C1 segment of cervical spinal cord (tissue), 14 donors: ENCODE measurements at places on chromosomes 5 and 9.

- peak; percentile 47 for DNase-seq
Observed at GRCh38 chr9:99057665-99058625, 47.0 kb upstream of the TGFBR1 start.

DNA sequence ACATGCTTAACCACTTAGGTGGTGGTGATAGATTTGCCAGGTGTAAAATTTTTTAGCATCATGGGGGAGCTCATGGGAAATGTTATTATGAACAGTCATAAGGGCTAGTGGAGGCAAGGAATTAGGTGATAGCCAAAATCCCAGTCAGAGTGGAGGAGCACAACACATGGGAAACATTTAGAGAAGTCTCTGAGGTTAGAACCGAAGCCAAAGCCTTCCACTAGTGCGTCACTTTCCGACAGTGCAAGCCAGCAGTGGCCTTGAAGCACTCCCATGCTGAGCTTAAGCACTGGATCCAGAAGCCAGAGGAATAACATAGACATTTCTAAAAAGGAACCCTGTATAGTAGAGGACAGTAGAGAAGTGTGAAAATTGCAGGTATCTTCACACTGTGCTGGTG lies 101.5 kb upstream of the SNX2 start:
- DNase-seq, result no peak

DNA sequence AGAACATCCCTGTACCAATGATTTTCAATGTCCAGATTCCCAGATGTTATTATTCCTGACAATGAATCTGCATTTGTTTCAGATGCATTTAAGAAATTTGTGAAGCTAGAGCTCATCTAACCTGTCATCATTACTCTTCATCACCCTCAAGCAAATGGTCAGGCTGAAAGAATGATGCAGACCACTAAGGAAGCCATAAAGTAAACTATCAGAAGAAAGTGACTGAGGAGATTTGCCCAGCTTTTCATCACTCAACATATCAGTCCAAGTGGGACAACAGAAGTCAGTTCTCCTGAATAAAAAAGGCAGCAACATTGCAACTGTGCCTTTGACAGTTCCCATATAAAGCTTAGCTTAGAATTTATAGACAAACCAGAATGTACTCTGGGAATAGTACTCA lies 419.9 kb downstream of the PDE4D start:
- DNase-seq, result no peak

DNA sequence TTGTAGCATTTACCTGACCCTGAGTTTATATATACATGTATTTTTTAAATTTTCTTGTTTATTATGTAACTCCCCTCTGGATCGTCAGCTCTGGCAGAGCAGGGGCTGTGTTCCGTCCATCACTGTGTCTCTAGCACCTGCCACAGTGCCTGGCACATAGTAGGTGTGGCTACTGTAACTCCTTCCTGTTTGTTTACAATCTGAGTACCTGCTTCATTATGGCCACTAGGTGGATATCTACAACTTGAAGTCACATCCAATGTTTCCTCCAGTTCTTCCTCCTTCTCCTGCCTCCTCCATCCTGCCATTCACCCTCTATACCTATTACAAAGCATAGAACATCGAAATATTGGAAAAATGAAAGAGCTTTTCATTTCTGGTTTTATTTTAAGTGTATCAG lies 14.2 kb upstream of the PPP1R2B start:
- no peak for DNase-seq

- peak; percentile 36 for DNase-seq
Observed at GRCh38 chr5:146878476-146879172, at the start of gene PPP2R2B. PPP2R2B (minus strand) TSS chr5:146878757.

DNA sequence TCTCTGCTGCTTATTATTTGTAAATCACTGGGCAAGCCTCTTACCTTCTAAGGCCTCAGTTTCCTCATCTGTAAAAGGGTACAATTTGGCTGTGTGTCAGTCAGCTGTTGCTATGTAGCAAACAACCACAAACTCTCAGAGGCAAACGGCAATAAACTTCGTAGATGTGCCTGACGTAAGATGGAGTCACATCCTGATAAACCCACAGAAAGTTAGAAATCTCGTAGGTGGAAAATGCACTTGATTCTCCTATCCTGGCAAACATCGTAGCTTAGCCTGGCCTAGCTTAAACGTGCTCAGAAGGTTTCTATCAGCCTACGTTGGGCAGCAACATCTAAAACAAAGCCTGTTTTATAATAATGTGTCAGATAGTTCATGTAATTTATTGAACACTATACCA lies 35.0 kb upstream of the UNC5A start:
- no peak for DNase-seq

DNA sequence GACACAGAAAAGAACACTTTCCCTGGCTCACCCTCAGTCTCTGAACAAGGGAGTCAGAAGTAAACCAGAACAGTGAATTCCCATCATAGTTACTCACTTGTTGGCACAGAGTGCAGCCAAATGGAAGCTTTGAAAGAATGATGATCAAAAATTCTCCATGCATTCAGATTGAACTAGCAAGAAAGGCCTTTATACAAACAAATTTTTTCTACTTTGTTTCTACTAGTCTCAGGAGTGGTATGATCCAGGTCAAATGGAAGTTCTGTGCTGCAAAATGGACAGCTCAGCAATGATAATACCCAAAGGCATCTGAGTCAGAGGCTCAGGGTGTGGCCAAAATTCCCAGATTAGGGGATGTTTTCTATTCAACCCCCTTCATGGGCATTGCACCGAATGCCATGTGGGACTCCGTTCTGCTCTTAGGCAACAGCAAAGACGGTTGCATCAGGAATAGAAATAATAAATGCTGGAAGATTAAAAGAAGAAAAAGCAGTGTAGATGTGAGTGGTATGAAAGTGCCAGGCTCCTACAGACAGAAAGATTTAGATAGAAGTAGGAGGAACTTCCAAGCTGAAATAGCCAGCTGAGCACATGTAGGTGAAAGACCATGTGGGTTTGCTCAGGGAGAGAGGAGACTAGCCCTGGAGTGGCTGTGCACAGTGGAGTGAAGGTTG lies 24.0 kb upstream of the ASPN start:
- DNase-seq, result no peak

- DNase-seq, result no peak
Observed at GRCh38 chr9:136196404-136197083, 8.4 kb downstream of the LHX3 start.

DNA sequence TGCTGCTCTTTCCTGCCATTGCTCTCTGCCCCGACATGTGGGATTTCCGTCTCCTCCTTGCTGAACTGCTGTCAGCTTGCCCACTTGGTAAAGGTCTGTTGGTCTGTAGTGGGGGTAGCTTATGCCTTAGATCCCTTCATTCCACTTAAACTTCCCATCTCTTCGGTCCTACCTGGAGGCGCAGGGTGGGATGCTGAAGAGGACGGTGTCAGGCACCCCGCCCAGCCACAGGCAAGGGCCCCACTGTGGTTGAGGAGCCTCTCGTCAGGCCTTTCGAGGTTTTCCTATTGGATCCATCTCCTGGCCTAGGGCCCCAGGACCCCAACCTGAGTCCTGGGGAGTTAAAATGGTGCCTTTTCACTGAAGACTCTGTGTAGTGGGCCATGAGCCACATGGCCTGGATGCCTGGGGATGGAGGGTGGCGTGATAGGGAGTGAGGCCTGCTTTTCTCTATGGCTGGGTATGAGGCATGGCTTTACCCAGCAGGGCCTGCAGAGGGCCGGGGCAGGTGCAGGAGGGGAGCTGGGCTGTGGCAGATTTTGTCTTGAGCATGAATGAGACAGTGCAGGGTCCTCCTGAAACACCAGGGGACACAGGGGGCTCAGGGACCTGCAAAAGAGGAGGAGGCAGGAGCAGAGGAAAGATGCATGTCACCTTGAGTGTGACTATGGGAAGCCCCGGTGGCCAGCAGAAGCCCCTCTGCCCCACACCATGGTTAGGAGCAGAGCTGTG lies 25.8 kb upstream of the RNF130 start:
- DNase-seq, result no peak

DNA sequence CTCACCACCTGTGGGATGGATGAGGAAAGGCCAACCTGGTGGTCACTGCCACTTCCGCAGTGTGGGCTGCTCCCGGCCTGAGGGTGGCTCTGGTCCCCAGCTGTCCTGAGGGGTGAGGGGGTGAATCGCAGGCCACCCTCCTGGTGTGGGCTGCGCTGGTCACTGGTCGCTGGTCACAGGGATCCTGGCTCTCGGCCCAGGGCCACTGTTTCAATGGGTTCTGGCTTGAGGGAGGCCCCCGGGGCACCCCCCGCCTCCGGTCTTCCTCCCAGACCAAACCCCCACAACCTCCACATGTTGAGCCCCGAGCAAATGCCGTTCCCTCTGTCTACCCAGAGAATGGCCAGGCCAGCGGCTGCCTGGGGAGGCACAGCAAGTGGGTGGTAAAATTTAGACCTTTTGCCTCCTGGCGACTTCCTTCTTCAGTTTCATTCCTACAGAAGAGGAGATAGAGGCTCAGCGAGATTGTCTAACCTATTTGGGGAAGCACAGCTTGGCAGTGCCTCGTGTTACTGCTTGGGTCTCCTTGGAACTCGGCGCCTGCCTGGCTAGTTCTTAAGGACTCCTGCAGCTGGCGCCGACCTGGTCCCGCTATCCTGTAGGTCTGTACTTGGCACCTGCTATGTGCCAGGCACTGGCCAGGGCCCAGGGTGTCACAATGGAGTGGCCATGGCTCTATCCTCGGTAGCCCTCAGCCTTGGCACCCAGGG lies 48.2 kb downstream of the RXRA start:
- DNase-seq, result peak; percentile 70

DNA sequence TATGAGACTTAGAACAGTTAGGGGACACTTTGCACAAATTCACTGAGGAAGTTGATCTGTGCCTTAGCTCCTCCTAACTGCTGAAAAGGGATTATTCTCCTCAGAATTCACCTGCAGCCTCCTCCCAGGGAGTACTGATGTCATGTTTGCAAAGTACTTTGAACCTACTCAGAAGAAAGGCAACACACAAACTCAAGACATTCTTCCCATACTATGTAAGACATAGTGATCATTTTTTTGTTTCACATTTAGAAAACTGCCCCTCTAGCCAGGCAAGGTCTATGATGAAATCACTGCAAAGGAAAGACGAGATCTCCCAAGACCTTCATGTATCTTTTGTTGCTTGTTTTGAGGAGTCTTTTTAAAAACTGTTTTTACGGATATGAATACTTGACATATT lies 10.6 kb upstream of the VLDLR start:
- no peak for DNase-seq

GRCh38 chr9:106588626-106589025 lies 274.3 kb upstream of the ZNF462 start:
- no peak for DNase-seq

GRCh38 chr5:112689155-112689909 lies 48.4 kb upstream of the APC start:
- no peak for DNase-seq

DNA sequence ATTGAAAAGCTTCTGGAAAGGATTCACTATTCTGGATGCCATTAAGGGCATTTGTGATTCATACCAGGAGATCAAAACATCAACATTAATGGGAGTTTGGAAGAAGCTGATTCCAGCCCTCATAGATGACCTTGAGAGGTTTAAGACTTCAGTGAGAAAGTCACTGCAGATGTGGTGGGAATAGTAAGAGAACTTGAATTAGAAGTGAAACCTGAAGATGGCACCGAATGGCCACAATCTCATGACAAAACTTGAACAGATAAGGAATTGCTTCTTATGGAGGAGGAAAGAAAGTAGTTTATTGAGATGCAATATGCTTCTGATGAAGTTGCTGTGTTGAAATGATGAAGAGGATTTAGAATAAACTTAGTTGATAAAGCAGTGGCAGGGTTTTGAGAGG lies 254.6 kb upstream of the SLC24A2 start:
- DNase-seq, result no peak

- no peak for DNase-seq
Observed at GRCh38 chr5:128084228-128085167, 932 bp downstream of the SLC12A2 start.

- DNase-seq, result no peak
Observed at GRCh38 chr9:108662091-108662875, 193.5 kb downstream of the ACTL7B start.

- DNase-seq, result no peak
Observed at GRCh38 chr5:51746023-51746422, 362.8 kb downstream of the ISL1 start.

DNA sequence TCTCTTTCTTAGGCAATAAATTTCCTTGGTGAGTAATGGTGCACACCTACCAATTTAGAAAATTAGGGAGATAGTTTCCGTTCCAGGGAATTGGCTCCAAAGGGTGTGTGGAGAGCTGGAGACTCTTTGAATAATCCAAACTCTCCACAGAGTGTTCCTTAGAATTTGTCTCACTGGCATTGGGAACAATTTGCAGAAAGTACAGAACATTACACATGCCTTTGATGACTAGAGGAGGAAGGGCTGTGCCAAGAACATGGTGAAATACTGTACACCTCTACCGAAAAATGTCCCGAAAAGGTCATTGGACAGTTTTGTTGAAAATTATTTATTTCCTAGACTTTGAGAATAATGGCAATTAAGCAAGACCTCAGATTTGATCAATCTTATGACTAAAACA lies 214.2 kb upstream of the MPDZ start:
- DNase-seq, result no peak

GRCh38 chr9:113525205-113525604 lies 61.7 kb downstream of the RGS3 start:
- no peak for DNase-seq

GRCh38 chr5:172641359-172642050 lies 442 bp downstream of the NEURL1B start:
- DNase-seq, result no peak

DNA sequence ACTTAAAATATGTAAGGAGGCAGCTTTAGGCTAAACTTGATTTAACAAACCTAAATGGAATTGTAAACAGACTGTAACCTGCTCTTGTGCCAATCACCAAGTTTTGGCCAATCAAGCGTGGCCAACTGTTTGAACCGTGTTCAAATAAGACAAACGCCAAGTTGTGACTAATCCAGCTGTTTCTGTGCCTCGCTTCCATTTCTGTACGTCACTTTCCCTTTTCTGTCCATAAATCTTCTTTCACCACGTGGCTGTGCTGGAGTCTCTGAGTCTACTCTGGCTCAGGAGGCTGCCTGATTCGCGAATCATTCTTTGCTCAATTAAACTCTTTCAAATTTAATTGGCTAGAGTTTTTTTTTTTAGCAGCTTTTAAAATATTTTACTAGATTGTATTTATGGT lies 71.3 kb downstream of the LIX1 start:
- DNase-seq, result peak; percentile 16

DNA sequence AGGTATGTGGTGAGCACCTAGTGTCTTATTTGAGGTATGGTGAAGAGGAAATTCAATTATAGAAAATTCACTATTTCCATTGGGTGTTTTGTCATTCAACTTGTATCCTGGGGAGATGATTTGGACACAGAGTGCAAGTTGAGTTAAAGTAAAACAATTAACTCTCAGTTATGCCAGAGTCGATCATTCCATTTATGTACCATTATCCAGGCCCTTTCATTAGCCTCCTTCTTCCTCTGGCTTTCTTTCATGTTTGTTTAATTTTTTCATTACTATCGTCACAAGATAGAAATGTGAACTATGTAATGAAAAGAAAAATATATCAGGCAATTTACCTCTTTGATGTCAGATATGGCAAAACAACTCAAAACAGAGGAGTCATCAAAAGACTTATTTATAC lies 1347.2 kb upstream of the NUDT12 start:
- DNase-seq, result no peak

GRCh38 chr5:132422720-132423437 lies 53.4 kb downstream of the SLC22A5 start:
- no peak for DNase-seq
